ENCODE measurements at places on chromosomes 4 and X.

GRCh38 chrX:29952016-29952415, 263.3 kb upstream of the MAGEB2 start:
- no peak for DNase-seq

DNA sequence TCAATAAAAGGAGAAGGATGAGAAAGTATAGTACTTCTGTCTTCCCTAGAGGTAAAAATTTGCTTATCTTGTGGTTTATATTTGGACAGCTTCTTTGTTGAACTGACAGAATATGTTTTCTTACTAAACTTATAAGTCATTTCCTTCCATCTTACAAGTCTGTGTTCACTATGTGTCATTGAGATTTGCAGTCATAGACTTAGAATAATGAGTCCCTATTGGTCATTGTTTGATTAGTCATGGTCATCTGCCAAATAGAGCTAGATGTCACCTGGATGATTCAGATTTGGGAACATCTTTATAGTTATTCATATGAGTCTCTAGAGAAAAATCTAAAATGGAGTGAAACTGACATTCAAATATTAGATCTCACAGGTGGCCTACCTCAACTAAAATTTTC, 51.5 kb downstream of the SPATA18 start:
- DNase-seq = no peak

GRCh38 chr4:78065508-78066192, 8.5 kb downstream of the FRAS1 start:
- DNase-seq = no peak

GRCh38 chrX:113512700-113513395, 672.2 kb upstream of the AMOT start:
- DNase-seq = no peak

DNA sequence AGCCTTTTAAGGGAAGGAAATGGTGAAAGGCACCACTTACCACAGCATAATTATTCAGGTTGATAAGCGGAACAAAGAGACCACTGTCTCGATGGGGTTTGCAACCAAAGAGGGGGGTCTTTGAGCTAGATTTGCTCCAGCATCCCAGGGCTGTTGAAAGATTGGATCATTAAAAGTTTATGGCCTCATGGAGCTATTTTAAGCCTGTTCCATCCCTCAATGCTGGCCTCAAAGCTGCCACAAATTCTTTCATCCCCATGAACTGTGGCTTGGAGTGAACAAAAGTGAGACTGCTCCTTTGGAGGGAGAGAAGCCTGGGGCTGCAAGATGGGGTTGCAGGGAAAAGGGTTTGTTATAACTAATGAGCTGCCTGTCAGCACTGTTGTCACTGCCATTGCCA, 209.8 kb downstream of the RTL9 start:
- no peak for DNase-seq

DNA sequence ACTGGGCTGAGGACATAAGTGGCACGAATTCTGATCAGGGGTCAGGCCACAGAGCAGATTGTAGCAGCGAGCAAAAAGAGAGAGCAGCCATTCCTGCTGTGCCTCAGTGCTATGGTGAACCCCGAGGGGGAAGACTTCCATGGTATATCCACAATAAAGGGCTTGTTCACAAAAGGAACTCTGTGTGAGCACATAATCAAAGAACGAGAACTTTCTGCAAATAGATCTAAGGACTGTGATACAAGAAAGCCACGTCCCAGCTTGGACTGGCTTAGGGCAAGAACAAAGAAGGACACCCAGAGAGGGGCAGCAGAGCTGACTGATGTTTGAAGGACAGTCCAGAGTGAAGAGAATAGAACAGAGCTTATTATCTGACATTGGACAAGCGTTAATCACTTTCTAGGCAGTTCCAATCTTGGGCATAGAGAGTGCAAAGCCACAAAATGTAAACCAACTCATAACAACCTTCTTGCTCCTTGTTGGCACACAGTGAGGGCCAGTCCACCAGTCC, 24.0 kb downstream of the PPEF2 start:
- no peak for DNase-seq

GRCh38 chr4:2059046-2059725, at the start of gene NAT8L:
Gene NAT8L, plus strand, starts transcription at chr4:2059327. Its CDS starts 185 bp downstream, at chr4:2059512.
- DNase-seq = no peak

GRCh38 chrX:1506916-1507315, 30.1 kb downstream of the P2RY8 start:
- DNase-seq = no peak

DNA sequence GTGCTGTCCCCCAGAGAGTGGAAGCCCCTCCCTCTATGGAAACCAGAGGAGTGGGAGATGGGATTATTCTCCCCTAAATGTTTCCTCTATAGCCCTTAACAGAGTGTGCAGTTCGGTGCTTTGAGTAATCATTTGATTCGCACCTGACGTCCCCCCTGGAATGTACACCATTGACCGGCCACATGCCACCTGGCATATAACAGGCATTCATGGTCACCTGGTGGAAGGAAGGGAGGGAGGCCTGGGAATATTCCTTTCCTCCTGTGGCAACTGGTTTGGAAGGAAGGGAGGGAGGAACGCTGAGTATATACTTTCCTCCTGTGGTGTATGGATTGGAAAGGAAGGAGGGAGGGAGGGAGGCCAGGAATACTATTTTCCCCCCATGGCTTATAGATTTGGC, 77.2 kb downstream of the CRMP1 start:
- DNase-seq = no peak

DNA sequence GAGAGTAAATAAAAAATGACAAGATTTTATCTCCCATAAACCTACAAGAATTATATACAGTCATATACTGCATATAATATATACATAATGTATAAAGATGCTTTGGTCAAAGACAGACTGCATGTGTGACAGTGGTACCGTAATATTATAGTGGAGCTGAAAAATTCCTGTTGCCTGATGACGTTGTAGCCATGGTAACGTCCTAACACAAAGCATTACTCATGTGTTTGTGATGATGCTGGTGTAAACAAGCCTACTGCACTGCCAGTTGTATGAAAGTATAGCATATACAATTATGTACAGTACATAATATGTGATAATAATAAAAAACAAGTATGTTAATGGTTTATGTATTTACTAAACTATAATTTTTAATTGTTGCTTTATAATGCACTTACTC, 245.2 kb upstream of the CENPE start:
- DNase-seq = no peak

GRCh38 chr4:37639551-37640285, 46.5 kb downstream of the RELL1 start:
- no peak for DNase-seq

GRCh38 chr4:176838601-176839433, 46.1 kb upstream of the VEGFC start:
- DNase-seq = no peak

DNA sequence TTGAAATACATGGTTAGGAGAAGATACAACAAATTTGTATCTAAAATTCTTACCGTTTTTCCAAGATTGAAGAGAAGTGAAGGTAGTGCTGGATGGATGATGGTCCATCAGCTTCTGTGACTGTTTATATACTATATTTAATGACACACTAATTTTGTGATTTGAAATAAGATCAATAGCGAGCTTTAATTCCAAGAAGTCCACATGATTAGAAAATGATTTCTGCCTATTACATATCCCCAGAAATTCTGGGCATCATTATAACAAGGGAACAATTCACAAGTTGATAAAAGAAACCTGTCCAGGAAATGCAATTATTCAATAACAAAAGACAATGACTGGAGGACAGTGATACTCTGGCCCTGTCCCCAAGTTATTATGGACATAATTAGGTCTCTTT, at the start of gene CSN2:
TSS of gene CSN2 (minus strand) at position 101 of the 400 bp plus-strand sequence. CDS start 4,733 bp downstream, outside the sequence.
- DNase-seq = no peak

GRCh38 chrX:13536551-13536950, 32.9 kb upstream of the EGFL6 start:
- DNase-seq = no peak

- no peak for DNase-seq
Measured at GRCh38 chr4:19727141-19727540, 524.6 kb upstream of the SLIT2 start.

GRCh38 chr4:26482508-26483462, 7.5 kb downstream of the CCKAR start:
- DNase-seq = no peak

DNA sequence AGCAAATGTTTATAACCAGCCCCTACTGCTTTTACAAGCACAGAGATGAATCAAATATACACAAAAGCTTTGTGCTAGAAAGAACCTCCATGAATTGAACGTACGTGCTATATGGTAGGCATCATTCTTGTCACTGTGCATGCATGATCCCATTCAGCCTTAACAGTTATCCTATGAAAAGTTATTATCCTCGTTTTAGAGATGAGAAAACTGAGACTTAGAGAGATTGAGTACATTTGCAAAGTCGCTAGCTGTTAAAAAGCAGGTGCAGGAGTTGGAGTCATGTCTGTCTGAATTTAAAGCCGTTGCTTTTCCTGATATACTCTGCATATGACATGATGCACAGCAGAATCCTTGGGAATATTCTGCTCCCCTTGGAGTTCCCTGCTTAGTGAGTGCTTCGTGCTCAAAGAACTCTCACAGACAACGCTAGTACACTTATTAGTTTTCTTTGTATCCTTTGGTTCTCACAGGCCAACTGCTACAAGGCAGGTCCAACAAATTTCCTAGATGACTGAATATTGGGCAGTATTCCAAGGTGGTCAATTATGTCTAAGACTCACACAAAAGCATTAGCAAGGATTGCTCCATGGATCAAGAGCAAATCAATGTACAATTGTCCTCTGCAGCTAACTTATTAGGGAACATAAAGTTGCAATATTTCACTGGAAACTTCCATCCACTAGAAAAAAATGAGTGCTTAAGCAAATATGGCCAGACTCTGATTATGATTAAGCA, 42.8 kb upstream of the TRIM2 start:
- DNase-seq = no peak

GRCh38 chr4:71210823-71211222, 128.0 kb upstream of the SLC4A4 start:
- no peak for DNase-seq

DNA sequence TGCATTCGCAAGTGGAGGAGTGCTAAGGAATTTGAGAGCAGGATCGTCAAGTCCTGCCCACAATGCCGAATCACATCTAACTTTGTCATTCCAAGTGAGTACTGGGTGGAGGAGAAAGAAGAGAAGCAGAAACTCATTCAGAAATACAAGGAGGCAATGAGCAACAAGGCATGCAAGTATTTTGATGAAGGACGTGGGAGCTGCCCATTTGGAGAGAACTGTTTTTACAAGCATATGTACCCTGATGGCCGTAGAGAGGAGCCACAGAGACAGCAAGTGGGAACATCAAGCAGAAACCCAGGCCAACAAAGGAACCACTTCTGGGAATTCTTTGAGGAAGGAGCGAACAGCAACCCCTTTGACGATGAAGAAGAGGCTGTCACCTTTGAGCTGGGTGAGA, 100.2 kb upstream of the MED14 start:
- DNase-seq = no peak

- DNase-seq = no peak
Measured at GRCh38 chr4:15142201-15142600, 139.9 kb downstream of the CPEB2 start.

GRCh38 chrX:28391528-28391927, 195.7 kb upstream of the IL1RAPL1 start:
- DNase-seq = no peak

Measured in SK-N-DZ (cell line).